Mesenchymal stem cell (in vitro differentiated cells and primary cell): ENCODE measurements at places on chromosomes 2 and 18.

DNA sequence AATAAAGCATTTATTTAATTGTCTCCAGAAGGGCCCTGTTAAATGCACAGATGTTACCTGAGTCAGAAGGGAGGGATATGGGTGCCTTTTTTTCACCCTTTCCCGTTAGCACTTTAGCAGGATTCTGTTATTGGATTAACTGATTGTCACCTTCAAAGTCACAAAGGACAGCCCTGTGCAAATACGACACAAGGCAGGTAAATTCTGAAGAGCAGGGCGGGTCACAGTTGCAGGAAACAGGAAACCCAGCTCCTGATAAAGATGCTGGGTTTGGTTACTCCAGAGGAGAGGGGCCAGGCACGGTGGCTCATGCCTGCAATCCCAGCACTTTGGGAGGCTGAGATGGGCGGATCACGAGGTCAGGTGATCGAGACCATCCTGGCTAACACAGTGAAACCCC is 11.4 kb upstream of the PKDCC start:
- no peak for DNase-seq

DNA sequence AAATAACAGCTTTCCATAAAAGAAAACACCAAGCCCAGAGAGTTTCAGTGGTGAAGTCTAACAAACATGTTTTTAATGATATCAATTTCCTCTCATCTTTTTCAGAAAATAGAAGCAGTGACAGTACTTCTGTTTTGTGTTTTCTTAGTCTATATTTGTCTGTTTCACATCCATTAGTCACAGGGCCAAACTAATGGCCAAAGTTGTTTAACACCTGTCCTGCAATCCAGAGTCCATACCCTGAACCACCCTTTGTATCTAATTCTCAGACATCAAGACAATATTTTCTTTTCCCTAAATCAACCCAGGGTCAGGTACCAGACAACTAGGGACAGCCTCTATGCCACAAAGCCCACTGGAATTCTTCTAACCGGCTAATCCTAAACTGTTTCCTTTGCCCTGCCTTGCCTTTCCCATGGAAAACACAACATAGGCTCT is 25.9 kb downstream of the TMSB10 start:
- DNase-seq: no peak

DNA sequence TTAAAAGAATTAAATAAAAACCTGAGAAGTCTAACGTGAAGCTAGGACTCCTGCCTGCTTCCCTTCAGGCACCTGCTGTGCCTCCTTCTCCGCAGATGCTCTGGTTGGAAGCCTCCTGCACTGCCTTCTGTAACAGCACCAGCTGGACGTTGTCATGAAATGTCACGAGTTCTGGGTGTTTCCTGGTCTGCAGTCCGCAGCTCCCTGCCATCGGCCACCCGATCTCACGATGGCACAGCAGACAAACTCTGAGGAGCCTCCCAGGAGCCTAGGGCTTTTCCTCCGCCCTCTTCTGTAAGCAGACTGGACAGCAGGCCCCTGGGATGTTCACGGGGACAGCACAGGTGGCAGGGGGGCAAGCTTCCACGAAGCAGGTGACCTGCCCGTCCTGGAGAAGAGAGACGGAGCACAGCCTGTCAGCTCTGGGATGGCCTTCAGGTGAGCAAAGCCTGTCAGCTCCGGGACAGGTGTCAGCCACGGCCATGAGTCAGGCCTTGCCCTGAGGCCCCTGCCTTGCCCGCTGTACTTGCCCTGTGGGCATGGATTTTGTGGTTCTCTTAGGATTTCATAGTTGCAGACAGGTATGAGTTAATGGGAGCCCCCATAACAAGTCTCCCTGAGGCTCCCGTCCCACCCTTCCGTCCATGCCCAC is 110.3 kb downstream of the PXDN start:
- DNase-seq: no peak

DNA sequence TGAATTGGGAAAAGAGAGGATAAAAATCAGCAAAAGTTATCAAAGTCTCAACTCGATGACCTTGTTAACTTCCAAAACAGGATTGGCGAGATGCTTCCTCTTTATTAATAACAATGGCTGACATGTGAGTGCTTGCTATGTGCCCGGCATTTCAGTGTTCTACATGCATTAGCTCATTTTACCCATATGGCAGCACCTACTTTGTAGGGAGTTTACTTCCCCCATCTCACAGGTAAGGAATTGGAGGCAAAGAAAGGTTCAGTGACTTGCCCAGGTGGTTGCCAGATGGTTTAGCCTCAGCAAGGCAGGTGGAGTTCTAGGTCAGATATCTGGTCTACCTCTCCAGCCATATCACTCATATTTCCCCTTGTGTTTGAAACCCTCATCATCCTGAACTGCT is 12.4 kb downstream of the TFCP2L1 start:
- DNase-seq: no peak

- no peak for DNase-seq
Measured at GRCh38 chr2:118670276-118670675, 177.2 kb downstream of the EN1 start.

GRCh38 chr2:166282154-166282553 is 93.6 kb downstream of the SCN9A start:
- DNase-seq: no peak

DNA sequence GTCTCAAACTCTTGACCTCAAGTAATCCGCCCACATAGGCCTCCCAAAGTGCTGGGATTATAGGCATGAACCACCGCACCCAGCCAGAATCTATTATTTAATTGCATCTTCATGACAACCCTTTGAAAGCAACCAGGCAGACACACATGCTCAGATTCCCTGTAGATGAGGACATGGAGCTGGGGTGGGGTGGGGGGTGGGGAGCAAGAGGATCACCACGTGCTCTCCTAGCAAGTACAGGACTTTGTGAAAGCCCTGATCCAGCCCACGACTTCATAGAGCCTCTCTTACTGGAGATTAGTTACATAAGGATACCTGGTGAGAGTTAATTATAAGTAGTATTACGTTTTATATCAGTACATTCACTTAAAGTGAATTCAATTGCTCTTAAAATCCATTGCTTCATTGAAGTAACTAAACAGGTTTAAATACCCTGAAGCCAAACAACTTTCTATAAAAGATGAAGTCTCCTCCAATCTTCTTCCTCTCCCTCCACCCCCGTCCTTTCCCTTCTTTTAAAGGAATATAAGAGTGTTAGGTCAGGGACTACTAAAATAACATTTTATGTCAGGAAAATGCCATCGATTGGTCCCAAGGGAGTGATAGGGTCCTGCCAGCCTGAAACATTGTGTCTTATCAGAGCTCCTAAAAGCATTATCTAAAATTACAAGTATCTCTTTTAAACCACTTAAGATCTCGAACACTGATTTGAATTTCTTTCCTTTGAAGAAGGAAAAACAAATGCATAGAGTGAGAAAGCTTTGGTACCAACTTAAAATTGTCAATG is 123.9 kb downstream of the EPHA4 start:
- DNase-seq: no peak

- peak; percentile 61 for DNase-seq
Measured at GRCh38 chr2:26969077-26969844, 1.2 kb upstream of the MAPRE3 start.

- DNase-seq: no peak
Measured at GRCh38 chr2:100423631-100424030, 6.2 kb upstream of the CHST10 start.

DNA sequence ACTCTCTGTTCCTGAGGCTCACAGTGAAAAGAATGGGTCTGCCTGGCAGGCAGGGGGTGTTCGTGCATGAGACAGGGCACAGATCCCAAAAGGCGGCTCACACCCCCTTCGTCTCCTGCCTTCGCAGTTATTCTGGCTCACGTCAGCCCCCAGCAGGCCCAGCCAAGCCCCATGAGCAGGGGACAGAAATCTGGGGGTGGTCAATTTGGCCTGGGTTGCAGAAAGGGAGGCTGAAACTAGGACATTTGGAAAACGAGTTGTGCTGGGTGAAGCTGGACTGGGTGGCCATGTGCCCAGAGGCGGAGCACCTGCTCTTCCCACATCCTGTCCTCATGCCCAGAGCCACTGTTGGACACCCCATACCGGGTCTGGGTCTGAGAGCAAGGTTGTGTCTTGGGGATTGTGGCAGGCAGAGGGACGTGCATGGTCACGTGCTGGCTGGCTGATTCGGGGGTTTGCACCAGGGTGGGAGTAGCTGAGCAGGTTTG is 99.0 kb upstream of the MCFD2 start:
- DNase-seq: no peak
